ENCODE measurements at places on chromosomes 2 and 18.

- DNase-seq: no peak
Measured at GRCh38 chr2:60867848-60868247, 13.5 kb upstream of the REL start.

- DNase-seq: no peak
Measured at GRCh38 chr2:45699032-45699658, 47.7 kb downstream of the PRKCE start.

GRCh38 chr2:64000630-64001381 lies 18.4 kb downstream of the VPS54 start:
- DNase-seq: no peak

- DNase-seq: peak; percentile 43
Measured at GRCh38 chr2:96507957-96508520, 2.9 kb upstream of the NEURL3 start.

- no peak for DNase-seq
Measured at GRCh38 chr2:62321380-62322289, 125.7 kb downstream of the B3GNT2 start.

GRCh38 chr2:238369591-238370040 lies 49.3 kb downstream of the TRAF3IP1 start:
- DNase-seq: no peak

GRCh38 chr2:233447506-233448219 lies 93.4 kb downstream of the DGKD start:
- DNase-seq: no peak

GRCh38 chr2:38070438-38070837 lies 5.5 kb downstream of the CYP1B1 start:
- no peak for DNase-seq

All from NCI-H2081 (cell line).